ENCODE measurements at places on chromosomes 6 and 20. TPM values are rescaled to one million over a fixed set of nuclear protein-coding genes. Genes with fewer than 3 reads are reported as not detected.

SIRPB1 gene
- 2.1 TPM for total RNA-seq

FUT9 gene
- not detected for total RNA-seq

PLCG1 gene
- 82.8 TPM for total RNA-seq

DUSP15 gene
- total RNA-seq: not detected

UBE2J1 gene
- 35.9 TPM for total RNA-seq

LY6G5C gene
- 0.51 TPM for total RNA-seq

TMEM217 gene
- total RNA-seq: 1.2 TPM

OPN5 gene
- total RNA-seq: not detected

SLC18B1 gene
- total RNA-seq: 4.1 TPM

All from smooth muscle cell of the umbilical artery (primary cell).